Astrocyte (in vitro differentiated cells and primary cell): ENCODE measurements at places on chromosomes 4 and X. TPM values are rescaled to one million over a fixed set of nuclear protein-coding genes. Genes with fewer than 3 reads are reported as not detected.

- DNase-seq = no peak
- no peaks in the 10 kb centered on the region for H3K4me1 ChIP-seq
- H3K4me3 ChIP-seq = no peak overlapping the region
- H3K27me3 ChIP-seq = no peaks in the 10 kb centered on the region
Measured at GRCh38 chr4:145014365-145014764, 83.6 kb downstream of the ANAPC10 start.

DNA sequence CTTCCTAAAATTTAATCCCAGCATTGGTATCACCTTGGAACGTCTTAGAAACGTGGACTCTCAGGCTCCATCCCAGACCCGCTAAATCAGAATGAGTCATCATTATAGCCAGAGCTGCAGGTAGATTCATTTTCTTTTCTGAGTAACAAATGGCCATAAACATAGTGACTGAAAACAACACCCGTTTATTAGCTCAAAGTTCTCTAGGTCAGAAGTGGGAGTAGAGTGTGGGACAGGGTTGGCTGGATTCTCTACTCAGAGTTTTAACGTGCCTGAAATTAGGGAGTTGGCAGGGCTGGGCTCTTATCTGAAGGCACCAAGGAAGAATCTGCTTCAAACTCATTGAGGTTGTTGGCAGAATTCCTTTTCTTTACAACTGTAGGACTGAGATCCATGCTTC is 101.8 kb upstream of the C1QTNF7 start:
- no peak for DNase-seq
- no peaks in the 10 kb centered on the region for H3K27me3 ChIP-seq
- no peak overlapping the region for H3K4me3 ChIP-seq
- no peak overlapping the region for H3K27ac ChIP-seq
- no peaks in the 10 kb centered on the region for H3K36me3 ChIP-seq
- no peaks in the 10 kb centered on the region for H3K4me1 ChIP-seq

DNA sequence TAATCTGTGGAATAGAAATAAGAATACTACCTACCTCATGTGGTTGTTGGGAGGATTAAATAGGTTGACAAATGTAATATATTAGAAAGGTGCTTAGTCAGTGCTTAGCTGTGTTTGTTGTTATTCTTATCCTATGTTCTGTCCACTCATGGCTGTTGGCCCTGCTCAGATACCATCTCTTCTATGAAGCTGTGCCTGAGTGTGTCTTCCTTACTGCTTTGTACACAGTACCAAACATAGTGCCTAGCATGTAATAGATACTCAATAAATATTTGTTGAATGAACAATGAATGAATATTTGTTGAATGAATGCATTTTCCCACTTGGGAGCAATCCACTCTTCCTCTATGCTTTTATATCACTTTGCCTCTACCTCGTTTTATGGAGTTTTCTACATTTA is 57.2 kb downstream of the NHS start:
- H3K4me1 ChIP-seq = no peaks in the 10 kb centered on the region
- H3K4me3 ChIP-seq = no peak overlapping the region
- no peak overlapping the region for H3K27ac ChIP-seq
- H3K27me3 ChIP-seq = no peaks in the 10 kb centered on the region
- DNase-seq = no peak

DNA sequence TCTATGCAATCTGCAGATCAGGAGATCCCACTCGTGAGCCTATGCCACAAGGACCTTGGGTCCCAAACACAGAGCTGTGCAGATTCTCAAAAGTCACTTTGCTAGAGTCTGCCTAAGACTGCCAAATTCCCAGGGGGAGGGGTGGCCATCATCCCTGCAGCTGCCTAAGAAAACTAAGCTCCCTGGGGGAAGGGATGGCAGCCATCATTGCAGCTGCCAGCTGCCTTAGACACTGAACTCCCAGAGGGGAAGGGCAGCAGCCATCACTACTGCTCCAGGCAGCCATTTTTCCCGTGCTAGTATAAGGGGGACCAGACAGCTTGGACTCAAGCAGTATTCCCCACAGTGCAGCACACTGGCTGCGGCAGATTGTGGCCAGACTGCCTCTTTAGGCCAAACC is 156.9 kb downstream of the NKX6-1 start:
- no peaks in the 10 kb centered on the region for H3K27me3 ChIP-seq
- no peak overlapping the region for H3K4me3 ChIP-seq
- no peaks in the 10 kb centered on the region for H3K36me3 ChIP-seq
- H3K27ac ChIP-seq = no peak overlapping the region

GRCh38 chr4:83876047-83876446 is 340.1 kb downstream of the GPAT3 start:
- H3K27ac ChIP-seq = no peak overlapping the region
- no peaks in the 10 kb centered on the region for H3K36me3 ChIP-seq
- no peaks in the 10 kb centered on the region for H3K4me1 ChIP-seq
- peak; percentile 21 for DNase-seq

DNA sequence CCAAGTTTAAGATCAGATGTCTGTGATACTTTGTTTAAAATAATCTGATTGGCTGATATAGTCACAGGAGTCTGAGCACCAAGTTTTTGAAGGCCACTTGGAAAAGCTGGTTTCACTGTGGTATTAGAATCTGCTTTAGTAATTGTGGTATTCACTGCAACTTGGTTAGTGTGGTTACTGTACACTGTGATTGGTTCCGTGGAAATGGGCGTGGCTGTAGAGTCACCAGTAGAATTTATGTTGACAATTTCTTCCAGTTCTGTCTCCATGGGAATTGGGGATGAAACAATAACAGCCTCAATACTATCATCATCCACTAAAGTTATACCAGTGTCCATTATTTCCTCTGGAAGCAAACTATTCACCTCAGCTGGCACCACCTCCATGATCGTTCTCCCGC is 26.2 kb downstream of the LIN54 start:
- H3K4me1 ChIP-seq = peaks cover 6% of the 10 kb centered on the region
- H3K27me3 ChIP-seq = no peaks in the 10 kb centered on the region
- H3K4me3 ChIP-seq = no peak overlapping the region
- peak; percentile 62 for DNase-seq
- H3K36me3 ChIP-seq = peaks cover 5% of the 10 kb centered on the region
- H3K27ac ChIP-seq = no peak overlapping the region

GRCh38 chrX:15143825-15144121 is 126.1 kb downstream of the ASB9 start:
- no peak overlapping the region for H3K4me3 ChIP-seq
- no peak overlapping the region for H3K27ac ChIP-seq
- no peak for DNase-seq
- no peaks in the 10 kb centered on the region for H3K27me3 ChIP-seq
- H3K4me1 ChIP-seq = no peaks in the 10 kb centered on the region
- H3K36me3 ChIP-seq = no peaks in the 10 kb centered on the region

DNA sequence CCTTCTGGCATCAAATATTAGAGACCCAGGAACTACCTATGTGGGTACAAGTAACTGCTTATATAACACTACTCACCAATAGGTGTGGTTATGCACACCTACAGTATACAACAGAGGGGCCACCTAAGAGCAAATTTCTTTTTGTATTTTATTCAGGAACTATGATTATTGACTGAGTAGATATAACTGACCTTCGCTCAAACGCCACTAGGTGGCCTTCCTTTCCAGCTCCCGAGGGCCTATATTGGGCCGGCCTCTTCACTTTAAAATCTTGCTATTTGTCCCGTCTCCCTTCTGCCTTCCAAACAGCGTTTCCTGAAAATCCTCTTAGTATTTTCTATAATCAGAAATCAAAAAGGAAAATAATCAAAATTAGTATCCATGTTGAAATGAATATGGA is 19.9 kb upstream of the PABPC5 start:
- DNase-seq = no peak
- H3K4me3 ChIP-seq = no peak overlapping the region
- H3K27ac ChIP-seq = no peak overlapping the region
- no peaks in the 10 kb centered on the region for H3K36me3 ChIP-seq

DNA sequence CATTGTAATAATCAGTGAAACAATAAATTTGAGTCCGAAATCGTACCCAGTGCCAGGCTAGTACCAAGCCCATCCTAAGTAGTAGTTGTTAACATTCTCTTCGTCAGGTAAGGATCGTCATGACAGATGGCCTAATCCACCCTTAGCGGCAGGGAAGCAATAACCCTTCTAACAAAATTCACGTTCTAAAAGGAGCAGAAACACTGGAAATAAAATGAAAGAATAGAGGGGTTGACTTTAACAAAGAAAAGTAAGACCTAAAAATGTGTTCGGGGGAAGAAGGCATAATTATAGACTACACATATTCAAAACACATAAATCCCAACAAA is 142.7 kb downstream of the CPEB2 start:
- no peak overlapping the region for H3K4me3 ChIP-seq
- H3K4me1 ChIP-seq = peaks cover 16% of the 10 kb centered on the region
- H3K36me3 ChIP-seq = no peaks in the 10 kb centered on the region
- DNase-seq = no peak
- H3K27me3 ChIP-seq = no peaks in the 10 kb centered on the region
- H3K27ac ChIP-seq = no peak overlapping the region

GRCh38 chr4:63851496-63851895 is 557.8 kb downstream of the TECRL start:
- no peak overlapping the region for H3K4me3 ChIP-seq
- H3K4me1 ChIP-seq = no peaks in the 10 kb centered on the region
- no peaks in the 10 kb centered on the region for H3K36me3 ChIP-seq
- H3K27me3 ChIP-seq = no peaks in the 10 kb centered on the region
- DNase-seq = no peak
- no peak overlapping the region for H3K27ac ChIP-seq

DNA sequence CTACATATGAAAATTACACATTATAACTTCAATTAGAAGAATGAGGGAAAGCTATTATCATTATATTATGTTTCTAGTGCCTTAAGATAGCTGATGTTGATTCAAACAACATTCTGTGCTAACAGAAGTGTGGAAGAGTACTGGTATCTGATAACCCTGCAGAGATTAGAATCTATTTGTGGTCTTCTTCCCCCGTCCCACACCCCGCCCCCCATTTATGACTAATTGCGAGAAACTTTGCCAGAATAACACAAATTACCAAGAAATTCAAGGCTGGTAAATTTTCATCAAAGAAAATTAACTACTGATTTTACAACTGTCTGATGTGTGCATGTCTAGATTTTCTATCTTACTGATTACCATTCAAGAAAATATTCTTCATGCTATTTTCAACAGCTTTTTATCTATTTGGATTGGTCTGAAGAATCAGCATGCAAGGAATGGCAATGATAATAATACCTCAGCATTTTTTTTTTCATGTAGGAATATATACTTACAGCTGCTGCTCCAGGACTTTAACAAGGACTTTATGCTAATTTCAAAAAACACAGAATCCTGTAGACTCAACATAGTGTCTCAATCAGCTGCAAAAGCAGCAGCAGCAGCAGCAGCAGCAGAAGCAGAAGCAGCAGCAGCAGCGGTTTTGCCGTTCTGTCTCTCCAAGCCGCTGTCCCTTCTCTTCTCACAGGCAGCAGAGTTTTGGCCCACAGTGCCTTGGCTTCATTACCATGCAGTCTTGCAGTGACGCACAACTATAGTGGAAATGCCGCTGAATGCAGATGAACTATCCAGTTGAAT is 126.7 kb downstream of the FRYL start:
- no peaks in the 10 kb centered on the region for H3K36me3 ChIP-seq
- H3K27me3 ChIP-seq = no peaks in the 10 kb centered on the region
- H3K27ac ChIP-seq = peak overlapping the region; percentile 45
- DNase-seq = peak; percentile 84

GRCh38 chr4:7000421-7001176 is 42.6 kb upstream of the TADA2B start:
- H3K27ac ChIP-seq = no peak overlapping the region
- no peak overlapping the region for H3K4me3 ChIP-seq
- DNase-seq = no peak
- peaks cover 5% of the 10 kb centered on the region for H3K4me1 ChIP-seq
- H3K27me3 ChIP-seq = no peaks in the 10 kb centered on the region

DNA sequence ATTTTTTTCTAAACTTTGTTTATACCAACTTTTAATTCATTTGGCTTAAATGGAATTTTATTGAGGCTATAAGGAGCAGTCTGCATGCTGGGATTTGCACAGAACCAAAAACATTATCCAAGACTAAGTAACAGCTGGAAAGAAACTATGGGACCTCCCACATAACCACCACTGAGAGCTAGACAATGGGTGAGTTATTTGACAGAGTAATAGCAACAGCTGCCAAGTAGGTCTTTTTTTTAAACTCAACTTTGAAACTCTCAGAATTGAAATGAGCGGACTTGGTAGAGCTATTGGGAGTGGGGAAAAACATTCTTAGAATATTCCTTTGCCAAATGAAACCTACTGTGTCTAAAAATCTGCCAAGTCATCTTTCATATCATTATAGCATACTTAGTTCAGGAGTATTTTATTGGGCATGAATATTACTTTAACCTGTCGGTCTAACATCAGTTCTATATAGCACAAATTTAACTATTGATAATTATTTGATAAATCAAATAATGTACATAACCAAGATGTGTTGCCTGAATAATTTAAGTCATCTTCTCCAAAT is 1428.0 kb downstream of the PCDH7 start:
- DNase-seq = peak; percentile 77
- H3K27ac ChIP-seq = no peak overlapping the region
- no peaks in the 10 kb centered on the region for H3K4me1 ChIP-seq

DNA sequence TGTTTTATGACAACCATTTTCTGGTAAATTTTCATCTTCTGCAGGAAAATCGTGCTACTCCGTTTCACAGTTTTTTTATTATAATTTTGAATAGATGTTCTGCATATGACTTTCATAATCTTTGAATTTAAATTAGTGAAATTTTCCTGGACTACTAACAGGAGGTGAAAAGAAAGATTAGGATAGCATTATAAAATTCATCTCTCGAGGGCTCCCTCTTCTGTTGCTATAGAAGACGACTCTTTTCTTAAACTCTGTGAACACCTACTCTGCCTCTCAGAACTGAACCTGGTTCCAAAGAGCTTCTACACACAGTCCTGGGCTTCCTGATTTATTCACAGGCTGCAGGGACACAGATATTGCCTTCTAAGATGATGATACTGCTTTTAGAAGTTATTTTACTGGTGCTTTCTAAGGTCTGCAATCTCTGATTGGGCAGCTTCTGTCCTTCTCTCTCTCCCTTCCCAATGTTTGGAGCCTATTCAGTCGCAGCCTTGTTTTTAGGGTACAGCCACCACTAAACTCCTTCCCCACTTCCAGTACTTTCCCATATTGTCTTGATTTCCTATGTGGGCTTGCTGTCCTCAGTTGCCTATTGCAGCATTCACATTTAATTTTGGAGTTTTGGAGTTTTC is 10.1 kb upstream of the SAP30 start:
- H3K36me3 ChIP-seq = no peaks in the 10 kb centered on the region
- DNase-seq = no peak
- H3K4me3 ChIP-seq = no peak overlapping the region
- no peak overlapping the region for H3K27ac ChIP-seq
- no peaks in the 10 kb centered on the region for H3K4me1 ChIP-seq

Gene KDR
- total RNA-seq = 2.5 TPM in 2 replicates

Gene SNX12
- 70.8 and 76.6 TPM in 2 replicates for total RNA-seq

Gene NR0B1
- 0.25 TPM in 1 of 2 replicates, not detected in the other for total RNA-seq

Gene PDCL2
- not detected in 2 replicates for total RNA-seq

Gene KCND1
- total RNA-seq = 5.2 and 5.6 TPM in 2 replicates

Gene MXD4
- total RNA-seq = 92.0 and 92.3 TPM in 2 replicates

Gene JCHAIN
- total RNA-seq = not detected in 2 replicates

Gene NKX3-2
- 5.2 and 5.9 TPM in 2 replicates for total RNA-seq

Gene EGFL6
- total RNA-seq = 0.18 TPM in 1 of 2 replicates, not detected in the other
